ENCODE measurements at places on chromosomes 3 and 15.

- DNase-seq: no peak
These were observed 383.1 kb upstream of the TPRG1 start for GRCh38 chr3:188788621-188789081.

DNA sequence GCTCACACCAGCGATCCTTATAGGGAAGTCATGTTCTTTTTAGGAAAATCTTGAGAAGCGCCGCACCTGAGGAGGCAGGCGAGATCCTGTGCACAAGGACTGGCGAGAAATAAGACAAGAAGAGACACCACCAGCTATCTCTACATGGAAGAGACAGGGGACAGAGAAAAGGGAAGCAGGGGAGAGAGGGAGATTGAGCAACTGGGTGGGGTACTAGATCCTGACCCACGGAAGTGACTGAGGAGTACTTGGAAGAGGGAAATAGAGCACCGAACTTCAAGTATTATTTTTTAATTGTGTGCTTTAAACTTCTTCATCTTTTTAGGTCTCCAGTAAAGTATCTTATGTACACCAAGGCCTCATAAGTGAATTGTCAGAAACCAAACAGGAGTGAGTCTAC, 742.0 kb upstream of the LMCD1 start:
- no peak for DNase-seq

DNA sequence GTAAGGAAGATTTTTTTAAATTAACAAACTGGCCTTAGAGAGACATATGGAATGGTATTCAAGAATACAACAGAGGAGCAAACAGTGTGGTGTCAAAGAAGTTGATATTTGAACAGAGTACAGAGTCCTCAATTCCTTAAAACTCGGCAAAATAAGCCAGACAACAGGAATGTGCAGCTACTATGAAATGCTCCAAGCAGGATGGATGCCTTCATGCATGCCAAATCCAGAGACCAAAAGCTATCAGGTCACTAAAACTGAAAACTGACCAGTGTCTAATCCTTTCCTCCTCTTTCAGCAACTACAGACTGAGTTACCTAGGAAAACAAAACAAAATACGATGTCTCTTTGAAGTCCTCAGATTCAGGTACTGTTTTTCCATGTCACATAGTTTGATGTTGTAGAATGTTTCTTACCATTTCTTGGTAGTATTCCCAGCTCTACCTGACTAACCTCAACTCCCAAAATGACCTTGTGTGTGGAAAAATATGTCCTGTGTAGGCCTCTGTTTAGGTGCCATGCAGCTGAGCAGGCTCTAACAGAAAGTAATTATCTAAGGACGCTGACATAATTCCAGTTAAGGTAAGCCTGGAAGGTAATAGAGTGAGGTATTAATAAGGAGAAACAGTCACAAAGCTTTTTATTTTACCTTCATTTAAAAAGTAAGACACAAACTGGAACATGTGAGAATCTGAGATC, 46.9 kb downstream of the TBL1XR1 start:
- DNase-seq: no peak

- no peak for DNase-seq
These were observed 48.0 kb downstream of the TYRO3 start for GRCh38 chr15:41606997-41607396.

GRCh38 chr15:100869151-100869999, 10.3 kb upstream of the ALDH1A3 start:
- no peak for DNase-seq

DNA sequence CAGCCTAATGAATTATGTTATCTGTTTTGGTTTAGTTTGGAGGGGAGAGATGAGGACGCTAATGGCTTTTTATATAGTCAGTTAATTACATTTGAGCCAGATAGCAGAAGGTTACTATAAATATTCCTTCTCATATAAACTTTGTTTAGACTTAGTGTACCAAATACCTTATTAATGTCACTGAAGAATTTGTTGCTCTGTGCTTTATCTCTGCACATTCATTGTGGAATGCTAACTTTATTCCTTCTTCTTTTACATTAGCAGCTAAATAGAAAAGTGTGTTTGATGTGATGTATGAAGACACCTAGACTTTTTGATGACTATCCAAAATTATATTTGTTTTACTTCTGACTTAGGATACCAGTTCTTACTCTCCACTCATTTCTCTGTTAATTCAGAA, 105.2 kb downstream of the EPHA3 start:
- no peak for DNase-seq

DNA sequence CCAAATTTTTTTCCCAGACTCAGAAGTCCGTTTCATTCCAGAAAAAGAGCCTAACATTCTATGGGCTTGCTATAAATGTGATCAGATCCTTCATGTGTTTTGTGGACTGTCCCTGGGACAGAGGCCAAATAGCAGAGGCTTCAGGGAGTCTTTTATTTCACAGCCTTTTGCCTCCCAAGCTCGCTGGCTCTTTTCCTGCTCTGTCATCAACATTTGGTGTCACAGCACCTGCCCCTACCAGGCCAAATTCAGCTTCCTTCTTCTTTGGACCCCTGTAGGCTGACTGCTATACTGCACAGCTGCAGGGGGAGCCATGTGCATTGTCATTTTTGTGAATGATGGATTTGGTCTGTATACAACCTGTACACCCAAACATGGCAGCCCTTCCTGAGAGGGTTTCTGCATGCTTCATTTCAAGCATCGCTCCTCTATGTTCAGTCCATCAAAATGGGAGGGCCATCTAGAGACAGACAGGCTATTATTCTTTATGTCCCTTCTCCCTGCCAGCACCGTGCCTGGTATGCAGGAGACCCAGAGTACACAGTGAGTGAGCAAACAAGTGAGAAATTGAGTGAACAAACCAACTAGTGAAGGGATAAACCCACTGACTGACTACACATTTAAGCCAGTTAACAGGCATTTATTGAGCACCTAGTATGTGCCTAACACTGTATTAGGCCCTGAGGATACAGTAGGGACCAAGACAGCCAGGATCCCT, 17.9 kb upstream of the RPP14 start:
- DNase-seq: no peak

DNA sequence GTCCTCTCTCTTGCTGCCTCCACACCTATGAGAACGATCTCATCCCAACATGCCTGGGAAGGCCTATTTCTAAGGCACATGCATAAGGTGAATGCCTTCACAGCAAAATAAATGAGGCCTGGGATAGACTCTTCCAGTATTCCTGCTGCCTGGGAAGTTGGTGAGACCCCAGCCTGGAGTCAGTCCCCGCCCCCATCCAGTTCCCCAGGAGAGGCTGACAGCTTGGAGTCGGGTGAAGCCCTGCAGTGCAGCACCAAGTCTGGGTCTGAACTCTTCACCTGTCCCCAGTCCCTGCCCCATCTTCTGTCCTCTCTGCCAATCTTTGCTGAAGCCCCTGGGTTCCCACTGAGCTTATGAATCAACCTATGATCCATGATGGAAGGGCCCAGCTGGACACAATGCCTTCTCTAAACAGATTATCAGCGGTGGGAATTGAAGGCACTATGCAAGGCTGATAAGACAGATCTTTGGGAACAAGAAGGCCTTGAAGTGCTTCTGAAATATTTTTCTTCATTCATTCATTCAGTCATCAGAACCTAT, 10.2 kb upstream of the APBA2 start:
- DNase-seq: no peak

DNA sequence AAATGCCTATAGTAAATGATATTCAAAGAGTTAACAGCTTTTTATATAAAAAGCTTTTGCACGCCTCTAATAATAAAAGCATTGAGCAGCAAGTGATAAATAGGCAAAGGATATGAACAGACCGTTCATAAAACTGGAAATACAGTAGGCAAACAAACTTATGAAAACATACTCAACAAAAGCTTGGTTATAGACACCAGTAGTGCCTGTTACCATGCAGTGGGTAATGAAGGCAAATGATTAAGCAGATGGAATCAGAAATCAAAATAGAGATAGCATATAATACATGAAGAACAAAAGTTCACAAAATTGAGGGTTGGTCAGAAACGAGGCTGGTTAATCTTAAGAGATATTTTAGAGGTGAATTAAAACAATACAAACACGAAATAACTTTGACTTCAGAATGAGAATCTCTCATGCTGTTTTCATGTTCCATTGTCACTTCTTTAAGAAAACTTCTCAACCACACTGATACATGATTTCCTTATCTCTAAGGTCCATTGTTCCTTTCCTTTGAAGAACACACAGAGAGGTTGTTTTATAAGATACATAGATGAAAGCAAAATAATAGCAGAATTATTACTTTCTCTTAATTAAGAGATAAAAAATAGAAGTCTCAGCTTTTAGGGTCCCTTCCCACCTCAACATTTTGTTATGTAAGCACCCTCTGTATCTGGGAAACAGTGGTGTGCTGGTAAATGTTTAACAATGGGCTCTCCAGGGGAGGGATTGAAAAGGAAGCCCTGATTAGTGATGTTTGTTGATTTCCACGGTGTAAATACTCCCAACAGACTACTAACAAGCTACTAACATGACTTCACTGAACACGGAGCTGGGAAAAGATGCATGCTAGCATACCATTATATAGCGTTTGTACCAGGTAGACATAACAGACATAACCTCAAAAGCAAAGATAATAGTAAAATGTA, 12.6 kb downstream of the RASGRP1 start:
- no peak for DNase-seq

DNA sequence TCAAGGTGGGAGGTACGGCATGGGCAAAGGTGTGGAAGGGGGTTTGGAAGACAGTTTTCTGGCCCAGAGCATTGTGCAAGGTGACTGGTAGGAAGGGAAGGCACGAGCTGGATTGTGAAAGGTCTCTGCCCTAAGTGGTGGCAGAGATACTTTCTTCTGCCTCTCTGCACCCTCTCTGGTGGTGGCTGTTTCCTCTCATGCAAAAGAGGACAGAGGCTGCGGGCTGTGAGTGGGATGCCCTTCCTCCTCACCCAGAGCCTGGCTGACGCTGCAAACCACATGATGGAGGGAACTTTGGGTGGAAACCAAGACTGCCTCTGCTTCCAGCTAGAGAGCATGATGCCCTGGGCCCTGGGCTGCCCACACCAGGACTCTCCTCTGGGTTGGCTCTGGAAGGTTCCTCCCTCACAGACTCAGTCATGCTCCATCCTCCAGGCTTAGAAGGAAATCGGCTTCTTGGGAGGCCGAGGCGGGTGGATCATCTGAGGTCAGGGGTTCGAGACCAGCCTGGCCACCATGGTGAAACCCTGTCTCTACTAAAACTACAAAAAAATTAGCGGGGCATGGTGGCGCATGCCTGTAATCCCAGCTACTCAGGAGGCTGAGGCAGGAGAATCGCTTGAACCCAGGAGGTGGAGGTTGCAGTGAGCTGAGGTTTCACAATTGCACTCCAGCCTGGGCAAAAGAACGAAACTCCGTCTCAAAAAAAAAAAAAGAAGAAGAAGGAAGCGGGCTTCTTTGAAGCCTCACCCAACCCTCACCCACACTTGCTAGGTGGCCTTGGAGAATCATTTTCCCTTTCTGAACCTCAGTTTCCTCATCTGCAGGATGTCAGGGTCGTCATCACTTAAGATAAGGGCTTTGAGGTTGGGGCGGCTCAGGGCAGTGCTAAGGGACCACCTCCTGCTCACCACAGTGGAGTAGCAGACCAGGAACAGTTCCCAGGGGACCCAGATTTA, 8.3 kb downstream of the PSTPIP1 start:
- DNase-seq: peak; percentile 49

DNA sequence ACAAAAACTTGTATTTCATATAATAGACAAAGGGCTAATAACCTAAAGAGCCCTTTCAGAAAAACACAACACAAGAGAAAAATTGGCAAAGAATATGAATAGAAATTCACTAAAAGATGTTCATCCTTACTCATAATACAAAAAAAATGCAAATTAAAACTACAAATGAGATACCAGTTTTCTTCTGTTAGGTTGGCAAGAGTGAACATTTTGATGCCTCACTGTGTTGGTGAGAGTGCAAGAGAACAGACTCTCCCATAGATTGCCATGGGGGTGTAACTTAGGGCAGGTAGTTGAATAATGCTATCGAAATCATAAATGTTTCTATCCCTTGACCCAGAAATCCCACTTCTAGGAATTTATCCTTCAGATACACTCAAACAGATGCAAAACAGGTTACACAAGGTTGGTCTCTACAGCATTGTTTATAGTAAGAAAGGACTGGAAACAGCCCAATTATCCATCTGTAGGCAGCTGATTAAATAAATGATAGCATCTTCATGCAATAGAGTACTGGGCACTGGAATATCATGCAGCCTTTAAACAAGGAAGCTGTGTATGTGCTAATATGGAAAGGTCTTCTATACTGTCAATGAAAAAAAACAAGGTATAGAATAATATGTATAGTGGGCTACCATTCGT, 146.3 kb downstream of the TLE3 start:
- no peak for DNase-seq

GRCh38 chr15:53716909-53717876, 42.3 kb downstream of the WDR72 start:
- DNase-seq: no peak

GRCh38 chr3:142878649-142879300, 10.1 kb downstream of the PCOLCE2 start:
- DNase-seq: no peak

GRCh38 chr15:83449937-83450506, 2.9 kb downstream of the SH3GL3 start:
- DNase-seq: no peak

DNA sequence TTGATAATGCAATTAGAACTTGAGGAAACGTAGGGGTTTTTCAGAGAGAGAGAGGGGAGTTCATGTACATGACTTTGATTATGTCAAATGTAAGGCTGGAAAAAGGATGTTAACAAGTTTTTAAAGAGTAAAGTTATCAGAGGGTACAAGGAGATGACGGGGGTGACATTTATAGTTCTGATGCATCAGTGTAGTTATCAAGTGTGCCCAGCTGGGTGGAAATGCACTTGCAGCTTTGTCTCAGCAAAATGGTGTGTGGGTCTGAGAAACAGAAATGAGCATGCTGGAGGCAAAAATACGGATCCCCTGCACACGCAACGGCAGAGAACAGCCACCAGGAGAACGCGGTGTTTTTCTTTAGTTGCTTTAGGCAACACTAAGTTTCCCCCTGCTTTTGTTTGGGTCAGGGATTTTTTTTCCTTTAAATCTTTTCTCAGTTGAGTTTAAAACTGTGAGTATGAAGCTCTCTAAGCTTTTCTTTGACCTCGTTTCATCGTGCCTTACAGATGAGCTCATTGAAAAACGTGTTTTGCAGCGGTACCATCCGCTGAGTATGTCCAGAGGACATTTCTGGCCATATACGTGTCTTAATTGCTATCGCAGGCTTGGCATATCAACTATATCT, 205.4 kb downstream of the PDZRN3 start:
- no peak for DNase-seq

- no peak for DNase-seq
These were observed 632.2 kb downstream of the MAGI1 start for GRCh38 chr3:65406470-65406869.

DNA sequence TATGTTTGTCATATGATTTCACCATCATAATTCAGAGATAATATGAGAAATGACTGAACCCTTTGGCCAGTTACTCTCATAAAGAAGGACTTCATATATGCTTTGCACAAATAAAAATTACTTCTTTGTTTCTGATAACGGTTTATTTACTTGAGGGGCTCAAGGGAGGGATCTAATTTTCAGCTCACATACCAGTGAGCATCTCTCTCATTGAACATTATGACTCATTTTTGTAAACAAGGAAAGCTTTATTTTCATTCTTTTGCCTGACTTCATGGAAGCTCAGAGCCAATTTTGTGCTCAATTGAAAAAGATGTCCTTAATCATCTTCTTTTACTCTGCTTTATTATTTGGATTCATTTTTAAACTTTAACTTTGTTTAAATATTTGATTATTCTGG, 5.8 kb downstream of the NLGN1 start:
- no peak for DNase-seq

GRCh38 chr15:33638453-33638852, 327.7 kb downstream of the RYR3 start:
- DNase-seq: no peak
